ENCODE measurements at places on chromosomes 16 and 17.

- no peak for DNase-seq
These were observed 73.6 kb downstream of the IL21R start for GRCh38 chr16:27475561-27475960.

DNA sequence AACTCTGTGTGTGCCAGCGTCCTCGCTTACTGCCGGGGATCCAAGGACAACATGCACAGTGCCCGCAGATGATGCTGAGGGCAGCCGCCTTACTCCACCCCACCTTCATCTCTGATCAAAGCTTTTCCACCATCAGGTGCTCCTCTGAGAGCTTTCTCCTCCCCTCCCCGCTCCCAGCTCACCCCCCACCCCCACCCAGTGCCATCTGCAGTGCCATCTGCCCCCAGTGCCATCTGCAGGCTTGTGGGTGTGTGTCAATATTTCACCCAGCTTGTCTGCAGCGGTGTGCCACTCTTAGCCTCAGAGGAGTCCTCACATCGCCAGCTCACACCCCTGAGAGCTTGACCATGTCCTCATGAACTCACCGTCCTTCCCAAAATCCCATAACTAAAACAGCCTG is 98.2 kb upstream of the NOL11 start:
- no peak for DNase-seq

- DNase-seq = no peak
These were observed 23.9 kb downstream of the SNN start for GRCh38 chr16:11692171-11692570.

- no peak for DNase-seq
These were observed 226.0 kb upstream of the C16orf82 start for GRCh38 chr16:26840691-26841090.

GRCh38 chr17:77690271-77691161 is 268.0 kb upstream of the TNRC6C start:
- no peak for DNase-seq

GRCh38 chr16:60295451-60295850 is 1561.3 kb upstream of the GOT2 start:
- DNase-seq = no peak

- no peak for DNase-seq
These were observed 55.2 kb upstream of the GOT2 start for GRCh38 chr16:58789351-58789750.

DNA sequence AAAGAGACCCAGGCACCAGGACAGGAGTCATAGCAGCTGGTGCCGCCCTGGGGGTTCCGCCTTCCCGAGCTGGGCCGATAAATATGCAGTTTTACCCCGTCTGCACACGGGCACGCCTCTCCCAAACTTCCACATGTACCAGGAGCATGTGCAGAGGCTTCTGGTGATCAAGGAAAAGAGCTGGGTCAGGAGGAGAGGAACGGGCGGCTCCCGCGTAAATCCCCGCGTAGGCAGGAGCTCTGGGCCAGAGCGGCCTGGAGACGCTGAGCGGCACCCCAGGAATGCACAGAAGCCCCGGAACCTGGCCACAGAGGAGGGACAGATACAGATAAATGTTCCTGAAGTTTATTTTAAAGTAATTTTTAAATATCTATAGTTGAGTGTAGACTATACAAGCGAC is 46.6 kb upstream of the METRNL start:
- DNase-seq = no peak

GRCh38 chr17:77286641-77287431 is 146.1 kb downstream of the SEC14L1 start:
- no peak for DNase-seq

GRCh38 chr16:50771366-50771765 is 29.5 kb downstream of the CYLD start:
- no peak for DNase-seq

DNA sequence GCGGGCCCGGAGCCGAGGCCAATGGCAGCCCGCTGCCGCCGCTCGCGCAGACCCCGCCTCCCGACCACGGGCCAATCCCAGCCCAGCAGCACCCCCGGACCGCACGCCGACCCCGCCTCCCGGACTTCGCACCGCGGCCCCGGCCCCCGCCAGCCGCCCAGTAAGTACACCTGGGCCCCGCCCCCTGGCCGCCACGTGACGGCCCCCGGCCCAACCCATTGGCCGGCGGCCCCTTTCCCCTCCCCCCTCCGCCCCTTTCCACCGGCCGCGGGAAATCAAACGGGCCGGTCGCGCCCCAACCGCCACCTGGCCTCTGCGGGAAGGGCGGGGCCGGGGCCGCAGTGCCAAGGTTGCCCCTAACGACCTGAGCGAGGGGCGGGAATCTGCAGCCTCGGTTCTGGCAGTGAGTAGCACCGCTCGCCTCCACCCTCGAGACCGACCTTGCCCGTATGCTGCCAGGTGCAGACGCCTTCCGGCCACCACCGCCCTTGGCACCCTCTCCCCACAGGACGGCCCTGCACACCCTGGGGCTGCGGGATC is at the start of gene YBX2:
Gene YBX2, minus strand, starts transcription at position 26 of the 540 bp plus-strand sequence. CDS start 139 bp downstream, outside the sequence.
- DNase-seq = peak; percentile 55

DNA sequence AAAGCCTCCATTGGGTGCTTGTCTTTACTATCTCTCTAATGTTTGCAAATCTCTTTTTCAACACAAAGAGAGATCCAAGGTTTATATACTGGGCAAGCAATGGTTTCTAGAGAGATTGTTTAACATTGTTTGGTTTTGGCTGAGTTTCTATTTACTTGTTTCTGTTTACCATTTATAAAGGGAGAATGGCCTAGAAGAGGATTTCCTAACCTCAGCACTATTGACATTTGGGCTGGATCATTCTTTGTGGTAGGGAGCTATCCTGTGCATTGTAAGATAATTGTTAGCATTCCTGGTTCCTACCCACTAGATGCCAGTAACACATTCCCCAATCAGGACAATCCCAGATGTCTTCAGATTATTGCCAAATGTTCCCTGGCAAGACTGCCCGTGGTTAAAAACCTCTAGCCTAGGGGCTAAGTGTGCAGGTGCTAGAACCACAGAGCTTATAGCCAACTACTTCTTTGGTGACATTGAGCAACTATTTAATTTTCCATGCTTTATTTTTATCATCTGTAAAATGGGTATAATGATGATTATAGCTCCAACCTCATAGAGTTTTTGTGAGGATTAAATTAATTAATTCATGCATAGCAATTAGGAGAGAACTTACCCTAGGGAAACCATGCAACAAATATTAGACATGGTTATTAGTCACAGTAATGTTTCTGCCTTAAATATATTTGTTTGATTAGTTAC is 413.9 kb upstream of the MAF start:
- no peak for DNase-seq

DNA sequence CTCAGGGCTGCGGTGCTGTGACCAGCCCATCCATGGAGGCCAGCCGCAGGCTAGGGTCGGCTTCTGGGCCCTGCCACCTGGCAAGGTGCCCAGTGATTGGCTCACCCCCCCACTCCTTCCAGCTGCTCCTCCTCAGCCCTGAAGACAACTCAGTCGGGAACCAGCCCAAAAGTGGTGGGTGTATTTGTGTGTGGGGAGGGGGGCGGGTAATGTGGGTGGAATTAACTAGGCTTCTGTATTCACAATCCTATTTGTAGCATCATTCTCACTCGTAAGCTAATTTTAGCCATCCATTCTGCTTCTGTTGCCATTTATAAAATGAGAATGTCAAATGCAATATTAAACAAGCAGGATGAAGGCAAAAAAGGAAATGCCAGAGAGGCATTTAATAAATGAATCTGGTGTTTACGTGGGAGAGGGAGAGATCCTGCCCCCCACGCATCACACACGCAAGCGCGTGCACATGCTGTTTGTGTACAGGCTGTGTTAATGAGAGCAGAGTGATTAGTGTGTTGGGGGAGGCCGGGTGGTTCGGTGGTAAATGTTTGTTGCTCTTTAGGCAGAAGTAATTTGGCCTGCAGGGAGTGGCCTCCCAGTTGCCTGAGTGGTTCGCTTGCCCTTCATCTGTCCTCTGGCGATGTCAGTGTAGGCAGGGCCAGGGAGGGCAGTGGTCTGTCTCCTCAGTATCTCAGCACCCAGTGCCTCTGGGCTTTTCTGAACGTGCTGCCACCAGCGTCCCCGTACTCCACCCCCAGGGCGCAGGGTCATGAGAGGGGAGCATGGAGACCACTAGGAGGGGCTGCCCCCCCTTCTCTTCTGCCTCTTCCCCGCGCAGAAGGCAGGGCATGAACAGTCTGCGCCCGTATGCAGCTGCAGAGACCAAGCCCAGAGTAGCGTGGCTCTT is 140.1 kb downstream of the CCDC182 start:
- no peak for DNase-seq

DNA sequence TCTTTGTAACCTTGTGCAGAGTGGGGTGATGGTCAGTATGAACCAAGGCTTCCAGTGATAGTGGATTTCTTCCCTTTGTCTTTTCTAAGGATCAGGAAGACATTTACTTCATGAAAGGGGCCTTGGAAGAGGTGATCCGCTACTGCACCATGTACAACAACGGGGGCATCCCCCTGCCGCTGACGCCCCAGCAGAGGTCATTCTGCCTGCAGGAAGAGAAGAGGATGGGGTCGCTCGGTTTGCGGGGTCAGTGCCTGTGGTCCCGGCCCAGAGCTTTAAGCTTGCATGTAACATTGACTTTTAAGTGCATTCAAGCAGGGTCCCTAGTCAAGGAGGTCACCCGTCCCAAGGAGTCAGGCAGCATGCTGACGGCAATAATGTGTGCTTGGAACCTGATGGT is 56.0 kb downstream of the MEAK7 start:
- no peak for DNase-seq

GRCh38 chr17:5282642-5283217 is 646 bp downstream of the RABEP1 start:
- peak; percentile 18 for DNase-seq

GRCh38 chr17:73462823-73463222 is 151.0 kb upstream of the CDC42EP4 start:
- DNase-seq = no peak

GRCh38 chr16:50539822-50540710 is 8.1 kb upstream of the NKD1 start:
- no peak for DNase-seq

GRCh38 chr16:64983963-64984362 is 137.9 kb downstream of the CDH11 start:
- no peak for DNase-seq

DNA sequence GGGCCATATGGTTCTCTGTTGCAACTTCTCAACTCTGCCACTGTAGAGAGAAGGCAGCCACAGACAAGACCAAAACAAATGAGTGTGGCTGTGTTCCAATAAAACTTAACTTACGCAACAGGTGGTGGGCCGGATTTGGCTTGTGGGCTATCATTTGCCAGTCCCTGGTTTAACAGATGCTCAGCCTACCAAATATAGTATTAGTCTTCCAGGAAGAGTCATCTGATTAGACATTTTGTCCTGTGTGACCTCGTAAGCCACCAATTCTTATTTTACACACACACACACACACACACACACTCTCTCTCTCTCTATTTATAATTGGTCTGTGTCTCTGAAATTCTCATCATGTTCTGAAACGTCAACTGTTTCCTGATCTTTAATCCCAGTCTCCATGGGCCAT is 245.9 kb downstream of the XYLT1 start:
- DNase-seq = no peak

- DNase-seq = no peak
These were observed 3.8 kb upstream of the RNF157 start for GRCh38 chr17:76243826-76244679.

DNA sequence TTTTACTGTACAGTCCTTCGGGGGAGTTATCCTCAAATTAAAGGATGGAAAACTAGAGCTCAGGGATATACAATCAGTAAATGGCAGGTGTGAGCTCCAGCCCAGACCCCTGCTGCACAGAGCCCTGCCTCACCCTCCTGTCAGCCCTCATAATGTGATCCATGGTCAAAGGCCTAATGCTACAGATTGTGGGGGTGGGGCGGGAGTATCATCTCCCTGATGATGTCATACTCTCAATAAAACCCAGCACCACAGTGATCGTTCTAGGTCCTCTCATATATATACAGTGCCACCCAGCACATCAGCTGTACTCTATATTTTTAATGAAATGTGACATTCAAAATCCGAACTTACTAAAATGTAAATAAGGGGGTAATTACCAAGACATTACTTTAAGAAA is 61.5 kb downstream of the SLC39A11 start:
- DNase-seq = no peak

DNA sequence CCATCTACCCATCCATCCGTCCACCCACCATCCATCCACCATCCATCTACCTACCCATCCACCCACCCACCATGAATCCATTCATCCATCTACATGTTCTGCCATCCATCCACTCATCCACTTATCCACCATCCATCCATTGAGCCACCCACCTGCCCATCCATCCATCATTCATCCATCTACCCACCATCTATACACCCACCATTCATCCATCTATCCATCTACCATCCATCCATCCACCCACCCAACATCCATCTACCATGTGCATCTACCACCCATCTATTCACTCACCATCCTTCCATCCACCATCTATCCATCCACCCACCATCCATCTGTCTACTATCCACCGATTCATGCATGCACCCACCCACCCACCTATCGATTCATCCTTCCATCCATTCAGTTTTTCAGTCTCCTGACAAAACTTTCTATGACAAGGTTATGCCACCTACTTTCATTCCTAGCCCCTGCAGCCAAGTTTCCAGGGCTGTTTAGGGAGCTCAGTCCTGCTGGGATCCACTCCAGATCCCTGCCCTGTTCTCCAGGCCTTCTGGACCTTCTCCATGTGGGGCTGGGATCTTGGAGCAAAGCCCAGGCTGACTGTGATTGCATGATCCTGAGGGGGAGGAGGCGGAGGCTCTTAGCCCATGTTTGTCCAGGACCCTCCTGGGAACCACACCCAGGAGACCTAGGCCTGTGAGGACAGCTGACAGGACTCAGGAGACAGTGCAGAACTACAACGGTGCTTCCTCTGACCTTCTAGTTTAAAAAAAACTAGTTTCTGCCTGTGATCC is 27.4 kb downstream of the BCO1 start:
- DNase-seq = no peak

Data from activated T-cell treated with anti-CD3 and anti-CD28 coated beads for 1 hour (primary cell).